ENCODE measurements at places on chromosomes 4 and X.

GRCh38 chrX:149858592-149858991, 22.4 kb upstream of the MAGEA8 start:
- ATAC-seq = no peak

- no peak for ATAC-seq
Observed at GRCh38 chrX:23890933-23891332, 16.8 kb downstream of the APOO start.

DNA sequence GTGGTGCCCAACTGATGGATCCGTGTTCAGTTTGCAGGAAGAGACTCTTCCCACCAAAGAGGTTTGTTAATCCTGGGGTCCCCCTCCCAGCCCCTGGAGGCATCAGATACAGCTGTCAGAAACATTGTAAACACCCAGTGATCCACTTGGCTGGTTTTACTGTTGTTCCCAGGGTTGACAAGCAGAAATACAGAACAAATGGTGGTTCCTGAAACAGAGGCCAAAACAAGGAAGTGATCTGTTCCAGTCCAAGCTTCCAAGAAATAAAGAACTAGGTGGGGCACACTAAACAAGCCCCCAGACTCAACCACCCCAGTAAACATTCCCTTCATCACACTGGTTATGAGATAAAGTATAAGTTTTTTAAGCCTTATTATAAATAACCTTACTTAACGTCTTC, 1.4 kb downstream of the TMLHE start:
- ATAC-seq = no peak

GRCh38 chr4:162343967-162344366, 180.2 kb upstream of the FSTL5 start:
- ATAC-seq = no peak

DNA sequence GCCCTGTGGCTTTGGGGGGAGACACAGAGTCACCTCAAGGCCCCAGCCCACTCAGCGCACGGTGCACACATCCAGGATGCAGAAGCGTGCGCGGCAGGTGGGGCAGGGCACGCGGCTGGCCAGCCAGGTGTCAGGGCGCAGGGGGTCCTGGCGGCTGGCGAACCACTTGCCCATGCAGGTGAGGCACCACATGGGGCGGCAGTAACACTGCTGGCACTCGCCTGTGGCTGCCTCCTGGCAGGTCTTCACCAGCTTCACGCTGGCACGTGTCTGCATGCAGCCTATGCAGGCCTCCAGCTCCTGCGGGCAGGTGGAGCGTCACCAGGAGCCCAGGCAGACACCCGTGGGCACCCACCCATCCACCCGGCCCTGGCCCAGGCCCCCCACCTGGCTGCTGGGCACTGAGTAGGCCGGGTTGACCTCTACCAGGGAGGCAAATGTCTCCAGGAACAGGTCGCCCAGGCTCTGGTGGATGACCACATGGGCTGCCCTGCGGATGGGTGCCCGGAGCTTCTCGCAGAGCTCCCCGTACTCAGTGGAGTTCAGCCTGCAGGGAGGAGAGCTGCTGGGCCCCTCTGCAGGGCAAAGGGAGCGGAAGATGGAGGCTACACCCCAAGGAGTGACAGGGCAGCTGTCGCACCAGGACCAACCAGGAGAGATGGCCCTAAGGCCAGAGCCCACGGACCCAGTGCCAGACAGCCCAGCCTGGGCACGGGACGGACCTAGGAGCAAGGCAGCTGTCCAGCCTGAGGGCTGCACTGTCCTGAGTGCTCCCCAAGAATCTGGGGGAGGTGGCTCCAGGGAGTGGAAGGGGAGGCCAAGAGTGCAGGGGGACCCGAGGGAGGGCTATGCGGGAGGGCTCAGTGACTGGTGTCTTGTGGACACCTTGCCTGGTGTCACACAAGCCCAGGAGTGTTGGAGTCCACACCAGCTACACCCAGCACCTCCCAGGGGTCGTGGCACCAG, 3.7 kb downstream of the TMEM129 start:
- ATAC-seq = no peak

DNA sequence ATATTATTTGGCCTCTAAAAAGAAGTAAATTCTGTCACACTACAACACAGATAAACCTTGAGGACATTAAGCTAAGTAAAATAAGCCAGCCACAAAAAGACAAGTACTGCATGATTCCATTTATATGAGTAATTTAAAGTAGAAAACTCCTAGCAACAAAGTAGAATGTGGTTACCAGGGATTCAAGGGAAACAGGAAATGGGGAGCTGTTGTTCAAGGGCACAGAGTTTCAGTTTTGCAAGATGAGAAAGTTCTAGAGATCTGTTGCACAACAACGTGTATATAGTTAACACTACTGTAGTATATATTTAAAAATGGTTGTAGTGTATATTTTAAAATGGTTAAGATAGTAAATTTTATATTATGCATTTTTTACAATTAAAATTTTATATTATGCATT, 25.4 kb downstream of the SEC31A start:
- peak; percentile 89 for ATAC-seq

Data from esophagus mucosa (tissue), 1 donor.